ENCODE measurements at places on chromosomes 5 and 9.

DNA sequence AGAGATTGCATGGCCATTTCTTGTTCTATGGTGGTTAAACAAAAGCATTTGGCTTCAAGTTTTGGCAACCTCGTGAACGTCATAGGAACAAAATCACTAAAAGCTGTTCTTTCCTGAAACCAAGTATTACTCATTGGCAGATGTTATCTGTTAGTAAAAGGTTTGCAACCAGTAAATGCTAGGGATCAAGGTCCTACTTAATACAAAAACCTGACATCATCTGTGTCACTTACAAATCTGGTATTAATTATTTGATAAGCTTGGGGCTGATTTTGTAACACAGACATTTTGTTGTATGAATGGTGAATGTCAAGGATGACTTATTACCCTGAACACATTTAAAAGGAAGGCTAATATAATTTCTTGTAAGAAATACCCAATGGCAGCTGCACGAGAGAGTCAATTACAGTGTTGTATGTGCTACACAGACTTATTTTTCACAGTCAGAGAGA, 486.4 kb upstream of the ZNF608 start:
- no peak for DNase-seq

- no peak for DNase-seq
Measured at GRCh38 chr9:27078685-27079084, 30.3 kb upstream of the TEK start.

DNA sequence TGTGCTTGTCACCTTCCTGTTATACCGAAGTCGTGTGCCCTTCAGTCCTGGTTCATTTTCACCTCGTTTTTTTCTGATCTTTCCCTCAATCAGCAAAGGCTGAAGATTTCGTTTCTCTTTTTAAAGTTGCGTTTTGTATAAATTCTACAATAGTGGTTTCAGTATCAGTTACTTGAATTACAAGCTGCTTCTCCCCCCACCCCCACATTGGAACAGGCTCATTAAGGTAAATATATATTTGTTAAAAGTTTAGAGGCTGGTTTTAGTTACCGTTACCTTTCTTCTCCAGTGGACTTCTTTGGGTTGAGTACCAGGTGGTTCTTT, 881 bp downstream of the SUB1 start:
- DNase-seq: no peak

DNA sequence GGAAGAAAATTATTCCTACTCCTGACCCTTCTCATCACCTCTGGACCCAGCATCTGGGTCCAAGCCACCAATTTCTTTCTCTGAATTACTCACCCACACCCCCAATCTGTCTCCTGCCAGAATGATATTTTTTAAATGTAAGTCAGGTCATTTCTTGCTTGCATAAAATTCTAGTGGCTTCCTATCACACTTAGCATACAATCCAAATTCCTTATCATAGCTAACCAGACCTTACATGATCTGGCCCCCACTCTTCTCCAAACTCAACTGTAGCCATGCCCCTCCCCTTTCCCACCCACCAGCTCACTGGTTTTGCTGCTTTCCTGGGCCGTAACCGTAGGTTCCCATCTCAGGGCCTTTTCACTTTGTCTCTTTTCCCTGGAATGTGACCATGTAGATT, 15.2 kb downstream of the HTR4 start:
- no peak for DNase-seq

DNA sequence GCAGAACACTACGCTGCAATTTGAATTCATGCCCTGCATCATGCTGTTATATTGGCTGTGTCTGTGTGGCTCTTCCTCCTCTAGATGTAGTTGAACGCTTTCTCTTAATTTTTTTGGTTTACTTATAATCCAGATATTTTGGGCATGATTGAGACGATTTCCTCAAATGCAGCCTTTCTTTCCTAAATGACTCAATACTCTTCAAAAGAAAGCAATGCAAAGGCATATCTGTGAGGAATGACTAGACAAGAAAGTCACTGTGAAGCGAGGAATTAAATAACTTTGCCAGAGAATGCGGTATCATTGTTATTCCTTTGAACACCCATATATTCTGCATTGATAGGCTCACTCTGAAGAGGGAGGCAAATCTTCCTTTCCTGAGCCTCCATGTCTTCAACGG, 152.8 kb downstream of the YIPF5 start:
- no peak for DNase-seq

GRCh38 chr9:97997330-97998276, 14.5 kb downstream of the ANP32B start:
- DNase-seq: no peak

- no peak for DNase-seq
Measured at GRCh38 chr5:142688281-142688989, 2.5 kb upstream of the FGF1 start.

- no peak for DNase-seq
Measured at GRCh38 chr9:104981543-104982129, 53.7 kb upstream of the ABCA1 start.

DNA sequence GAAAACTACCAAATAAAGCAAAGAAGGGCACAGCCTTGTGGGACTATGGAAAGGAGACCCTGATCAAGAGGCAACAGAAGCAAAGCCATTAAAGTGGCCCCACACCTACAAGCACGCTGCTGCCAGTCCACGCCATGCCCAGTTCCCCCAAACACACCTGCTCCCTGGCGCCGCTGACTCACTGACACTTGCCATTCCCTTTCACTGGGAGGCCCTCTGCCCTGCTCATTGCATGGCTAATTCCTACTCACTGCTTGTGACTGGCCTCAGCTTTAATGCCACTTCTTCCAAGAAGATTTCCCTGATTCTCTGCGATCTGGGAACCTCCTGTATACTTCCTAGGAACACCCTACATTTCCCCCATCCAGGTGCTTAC, 71.2 kb upstream of the TAF1L start:
- DNase-seq: no peak

DNA sequence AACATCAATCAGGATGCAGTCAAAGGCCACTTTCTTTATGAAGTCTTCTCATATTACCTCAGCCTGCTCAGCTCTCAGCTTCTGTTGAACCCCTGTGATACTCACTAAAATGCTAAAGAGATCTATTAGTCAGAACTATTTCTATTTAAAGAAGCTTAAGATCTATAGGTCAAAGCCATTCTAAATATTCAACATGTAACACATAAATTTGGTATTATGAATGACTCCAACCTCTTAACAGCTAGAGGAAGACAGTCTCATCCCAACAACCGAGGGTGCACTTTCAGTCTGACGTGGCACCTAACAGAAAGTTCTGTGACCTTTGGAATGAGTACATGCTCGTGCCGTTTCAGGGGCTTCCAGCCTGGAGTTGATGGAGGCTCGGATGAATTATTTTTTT, 301.5 kb upstream of the VLDLR start:
- DNase-seq: no peak

DNA sequence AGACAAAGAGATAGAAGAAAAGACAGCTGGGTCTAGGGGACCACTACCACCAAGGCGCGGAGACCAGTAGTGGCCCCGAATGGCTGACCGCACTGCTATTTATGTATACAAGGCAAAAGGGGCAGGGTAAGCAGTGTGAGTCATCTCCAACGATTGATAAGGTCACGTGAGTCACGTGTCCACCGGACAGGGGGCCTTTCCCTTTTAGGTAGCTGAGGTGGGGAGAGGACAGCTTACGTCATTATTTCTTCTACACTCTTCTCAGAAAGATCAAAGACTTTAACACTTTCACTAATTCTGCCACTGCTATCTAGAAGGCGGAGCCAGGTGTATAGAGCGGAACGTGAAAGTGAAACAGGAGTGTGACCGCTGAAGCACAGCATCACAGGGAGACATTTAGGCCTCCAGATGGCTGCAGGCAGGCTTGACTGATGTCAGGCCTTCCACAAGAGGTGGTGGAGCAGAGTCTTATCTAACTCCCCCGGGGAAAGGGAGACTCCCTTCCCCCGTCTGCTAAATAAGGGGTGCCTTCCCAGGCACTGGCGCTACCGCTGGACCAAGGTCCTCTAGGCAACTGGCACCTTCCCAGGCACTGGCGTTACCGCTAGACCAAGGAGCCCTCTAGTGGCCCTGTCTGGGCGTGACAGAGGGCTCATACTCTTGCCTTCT, 6.1 kb upstream of the PRR16 start:
- DNase-seq: no peak

DNA sequence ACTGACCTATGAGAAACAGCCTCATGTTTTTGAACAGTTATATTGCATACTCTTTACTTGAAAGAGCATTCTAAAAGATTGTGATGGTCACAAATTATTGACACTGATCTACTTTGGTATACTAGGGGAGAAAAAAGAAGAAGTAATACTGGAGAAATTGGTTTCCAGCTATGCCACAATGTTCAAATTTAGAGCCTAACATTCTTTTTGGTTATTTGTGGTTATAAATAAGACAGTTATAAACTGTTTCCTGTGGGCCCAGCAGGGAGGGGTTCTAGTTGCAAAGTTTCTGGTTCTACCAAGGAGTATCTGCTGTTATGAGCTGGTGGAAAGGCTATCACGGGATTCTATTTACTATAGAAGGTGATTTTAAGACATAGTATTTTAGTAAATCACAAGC, 4.8 kb downstream of the CWC27 start:
- DNase-seq: no peak

DNA sequence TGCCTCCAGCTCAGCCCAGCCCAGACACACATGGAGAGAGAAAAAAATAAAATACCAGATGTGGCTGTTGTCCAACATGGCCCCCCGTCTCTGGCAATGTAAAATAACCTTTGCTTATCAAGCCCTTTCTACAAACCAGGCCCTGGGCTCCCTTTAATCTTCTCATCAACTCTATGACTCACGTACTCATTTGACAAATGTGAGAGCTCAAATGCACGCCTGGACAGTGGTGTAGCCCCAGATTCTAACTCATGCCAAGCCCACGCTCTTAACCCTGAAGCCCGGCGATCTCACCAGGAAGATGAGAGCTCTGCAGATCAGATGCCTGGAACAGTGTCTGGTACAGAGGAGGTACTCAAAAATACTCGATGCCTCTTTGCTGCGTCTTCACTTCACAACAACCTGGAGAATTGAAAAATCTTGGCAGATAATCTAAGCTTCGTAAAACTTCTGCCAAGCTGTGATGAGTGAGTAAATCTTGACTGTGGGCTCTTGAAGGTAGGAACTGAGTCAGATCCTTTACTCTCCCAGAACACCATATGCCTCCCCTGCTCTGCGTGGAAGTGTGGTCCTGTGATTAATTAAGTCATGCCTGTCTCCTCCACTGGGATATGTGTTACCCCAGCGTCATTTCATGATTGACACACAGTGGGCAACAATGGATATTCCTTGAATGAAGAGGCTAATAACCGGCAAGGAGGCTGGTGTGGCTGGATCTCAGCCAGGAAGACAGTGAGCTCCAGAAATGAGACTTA, 102.0 kb upstream of the FSTL4 start:
- no peak for DNase-seq

- DNase-seq: no peak
Measured at GRCh38 chr5:132456296-132456986, 34.1 kb downstream of the IRF1 start.

GRCh38 chr9:133708246-133709014, 29.7 kb downstream of the SARDH start:
- no peak for DNase-seq

DNA sequence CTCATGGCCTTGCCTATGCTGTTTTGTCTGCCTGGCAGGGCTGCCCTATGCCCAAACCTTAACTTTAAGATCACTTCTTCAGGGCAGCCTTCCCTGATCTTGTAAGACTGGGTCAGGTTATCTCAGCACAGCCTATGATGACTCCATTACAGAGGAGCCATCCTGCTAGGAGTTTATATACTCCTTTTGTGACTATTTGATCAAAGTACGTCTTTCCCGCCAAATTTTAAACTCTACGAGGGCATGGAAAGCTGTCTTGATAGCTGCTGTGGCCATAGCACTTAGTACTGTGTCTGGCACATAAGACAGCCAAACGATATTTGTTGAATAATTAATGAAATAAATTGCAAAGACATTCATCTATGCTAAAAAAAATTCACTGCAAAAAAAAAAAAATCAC, 60.6 kb downstream of the PPP2R2B start:
- DNase-seq: no peak

GRCh38 chr5:39266442-39266841, 47.1 kb upstream of the FYB1 start:
- no peak for DNase-seq

- DNase-seq: no peak
Measured at GRCh38 chr9:78783743-78784142, 486.8 kb downstream of the PSAT1 start.

DNA sequence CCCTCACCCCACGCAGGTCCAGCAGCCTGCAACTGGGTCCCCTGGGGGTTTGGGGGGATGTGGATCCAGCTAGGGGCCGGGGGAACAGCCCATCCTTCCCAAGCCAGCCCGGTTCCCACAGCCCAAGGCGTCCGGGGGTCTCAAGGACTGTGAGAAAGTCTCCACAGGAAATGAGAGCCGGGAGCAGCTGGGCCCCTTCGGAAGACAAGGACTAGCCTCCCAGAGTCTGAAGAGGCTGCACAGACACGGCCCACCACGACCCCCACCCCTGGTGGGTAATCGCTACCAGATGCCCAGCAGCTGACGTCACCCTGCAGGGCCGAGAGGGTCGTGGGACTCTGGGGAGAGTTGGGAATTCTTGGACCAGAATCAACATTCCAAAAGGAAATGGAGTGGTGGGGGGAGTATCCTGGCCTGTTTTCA, 10.5 kb downstream of the SH2D3C start:
- no peak for DNase-seq

- DNase-seq: no peak
Measured at GRCh38 chr9:8726692-8727091, 927.1 kb upstream of the DMAC1 start.

DNA sequence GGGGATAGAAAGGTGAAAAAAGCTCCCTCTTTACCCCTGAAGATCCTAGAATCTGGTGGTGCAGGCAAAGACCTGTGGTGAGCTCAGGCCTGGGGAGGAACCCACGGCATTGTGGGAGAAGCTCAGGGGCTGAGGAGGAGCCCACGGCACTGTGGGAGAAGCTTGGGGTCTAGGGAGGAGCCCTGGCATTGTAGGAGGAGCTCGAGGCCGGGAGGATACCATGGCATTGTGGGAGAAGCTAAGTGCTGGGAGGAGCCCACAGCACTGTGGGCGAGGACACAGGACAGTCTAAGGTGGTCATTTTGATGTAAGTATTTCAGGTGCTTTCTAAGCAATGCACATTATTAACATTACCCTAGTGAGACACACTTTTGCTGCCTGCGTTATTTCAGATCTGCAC, 179.7 kb downstream of the HSD17B3 start:
- no peak for DNase-seq

DNA sequence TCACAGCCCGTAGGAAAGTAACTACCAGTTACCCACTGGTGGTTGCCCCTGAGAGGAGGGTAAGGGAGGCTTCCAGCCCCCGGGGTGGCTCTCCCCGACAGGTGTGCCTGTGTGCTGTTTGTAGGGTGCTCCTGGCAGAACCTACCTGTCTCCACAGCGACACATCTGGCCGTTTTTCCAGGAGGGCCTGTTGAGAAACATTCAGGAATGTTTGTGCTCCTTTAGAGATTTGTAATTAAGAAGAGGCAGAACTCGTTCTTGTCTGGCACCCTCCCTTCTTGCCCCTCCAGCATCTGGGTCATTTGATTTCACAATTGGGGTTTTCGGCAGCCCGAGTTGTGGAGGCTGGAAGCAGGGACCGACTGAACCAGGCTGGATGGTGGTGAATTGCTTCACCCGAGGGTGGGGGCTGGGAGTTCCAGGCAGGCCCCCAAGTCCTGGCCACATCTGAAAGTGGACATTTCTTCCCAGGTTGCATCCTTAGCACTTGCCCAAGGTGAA, 74.2 kb downstream of the WWC1 start:
- DNase-seq: no peak
